ENCODE measurements at places on chromosomes 7 and 10.

GRCh38 chr7:149707448-149707886 lies 65.9 kb downstream of the ZNF467 start:
- DNase-seq = no peak

- no peak for DNase-seq
These were observed 13.4 kb downstream of the NRBF2 start for GRCh38 chr10:63146503-63146902.

GRCh38 chr10:46540412-46541016 lies 15.9 kb downstream of the GPRIN2 start:
- no peak for DNase-seq

DNA sequence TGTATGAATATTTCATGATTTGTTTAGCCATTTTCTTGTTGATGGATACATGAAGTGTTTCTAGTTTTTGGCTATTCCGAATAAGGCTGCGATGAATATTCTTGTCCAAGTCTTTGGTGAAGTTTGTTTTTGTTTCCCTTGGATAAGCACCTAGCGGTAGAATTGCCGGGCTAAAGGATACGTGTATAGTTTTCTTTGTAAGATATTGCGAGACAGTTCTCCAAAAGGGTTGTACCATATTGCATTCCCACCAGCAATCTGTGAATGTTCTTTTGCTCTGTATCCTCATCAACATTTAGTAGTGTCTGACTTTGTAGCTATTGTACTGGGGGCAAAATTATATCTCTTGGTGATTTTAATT lies 142.6 kb downstream of the DOCK1 start:
- no peak for DNase-seq
